ENCODE measurements at places on chromosomes 2 and 18.

DNA sequence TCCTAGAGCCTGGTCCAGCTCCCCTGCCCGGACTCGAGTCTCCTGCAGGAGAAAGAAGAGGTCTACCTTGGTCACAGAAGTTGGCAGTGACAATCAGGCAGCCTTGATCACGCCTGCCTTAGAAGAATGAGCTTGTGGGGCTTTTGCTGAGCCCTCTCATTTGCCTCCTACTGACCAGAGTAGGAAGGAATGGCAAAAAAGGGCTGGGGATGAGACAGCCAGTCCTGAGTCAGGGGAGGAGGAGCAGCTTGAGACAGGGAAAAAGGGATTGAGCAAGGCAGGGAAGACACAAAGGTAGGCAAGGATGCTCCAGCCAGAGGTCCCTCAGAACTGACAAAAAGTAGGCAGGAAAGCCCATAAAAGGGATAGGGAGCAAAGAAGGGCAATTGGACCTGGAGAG is 6.0 kb downstream of the WDR54 start:
- no peak for DNase-seq

GRCh38 chr2:229673676-229674075 is 40.7 kb downstream of the DNER start:
- DNase-seq = no peak

DNA sequence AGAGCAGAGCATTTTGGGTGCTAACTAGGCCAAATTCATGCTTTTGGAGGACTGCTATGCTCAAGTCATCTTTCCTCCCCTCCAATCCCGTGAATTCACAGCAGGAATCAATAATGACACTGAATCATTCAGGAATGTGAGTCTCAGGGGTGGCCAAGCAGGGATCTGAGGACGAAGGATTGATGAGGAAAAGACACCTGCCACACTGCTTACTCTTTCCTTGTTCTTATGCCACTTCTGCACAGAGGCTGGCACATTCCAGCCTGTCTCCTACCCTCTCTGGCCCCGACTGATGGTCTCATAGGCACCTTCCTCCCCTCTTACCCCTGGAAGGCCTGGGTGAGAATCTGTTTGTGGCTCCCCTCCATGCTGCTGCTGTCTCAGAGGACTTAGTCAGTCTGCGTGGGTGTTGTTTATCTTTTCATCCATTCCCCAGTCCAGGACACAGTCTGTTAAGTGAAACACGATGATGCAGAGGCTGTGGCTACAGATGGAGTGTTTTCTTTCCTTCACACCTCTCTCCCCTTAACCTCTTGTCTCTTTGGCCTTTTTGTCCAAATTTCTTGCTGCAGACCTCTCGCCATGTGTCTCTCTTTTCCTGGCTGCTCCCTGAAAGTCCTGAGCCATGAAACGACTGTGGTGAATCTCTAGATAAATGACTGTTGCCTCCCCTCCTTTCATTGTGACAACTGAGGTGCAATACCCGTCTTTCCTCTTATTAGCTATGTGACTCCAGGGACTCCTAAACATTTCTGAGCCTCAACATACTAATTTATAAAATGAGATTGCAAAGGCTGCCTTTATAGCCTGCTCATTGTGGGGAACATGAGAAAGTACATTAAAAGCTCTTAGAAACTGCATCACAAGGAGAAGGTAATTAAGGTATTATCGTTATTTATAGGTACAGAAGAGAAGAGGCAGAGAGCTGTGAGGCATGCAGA is 86.9 kb downstream of the RDH14 start:
- DNase-seq = no peak

- DNase-seq = no peak
Measured at GRCh38 chr2:169715379-169716237, 18.0 kb upstream of the KLHL23 start.

DNA sequence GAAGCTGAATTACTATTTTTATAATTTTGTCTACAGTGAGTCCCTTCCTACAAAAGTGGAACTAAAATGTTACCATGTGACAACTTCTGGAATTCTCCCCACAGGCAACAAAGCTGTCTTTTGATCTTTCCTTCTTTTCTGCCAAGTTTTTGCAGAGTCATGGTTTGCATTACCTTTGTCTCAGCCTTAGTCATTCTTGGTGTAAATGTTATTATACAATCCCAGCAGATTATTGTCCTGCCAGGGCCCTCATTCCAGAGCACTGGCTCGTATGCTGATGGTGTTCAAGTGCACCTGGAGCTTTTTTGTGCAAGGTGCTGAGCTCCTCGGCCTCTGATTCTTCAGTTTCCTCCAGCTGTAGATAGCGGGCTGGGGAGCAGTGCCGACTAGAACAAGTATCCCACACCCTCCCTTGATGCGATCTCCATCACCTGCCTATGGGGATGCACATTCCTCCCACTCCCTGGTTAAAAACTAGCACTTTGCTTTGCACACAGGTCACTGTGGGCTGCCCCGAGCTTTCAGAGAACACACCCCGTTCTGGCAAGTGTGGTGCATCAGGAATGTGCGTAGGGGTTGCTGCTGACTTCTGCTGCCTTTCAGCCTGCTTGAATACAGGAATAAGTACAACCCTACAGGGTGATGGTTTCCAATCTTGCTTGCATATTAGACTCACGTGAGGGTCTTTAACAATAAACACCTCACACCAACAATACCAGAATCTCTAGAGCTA is 263.6 kb downstream of the RNF144A start:
- no peak for DNase-seq

DNA sequence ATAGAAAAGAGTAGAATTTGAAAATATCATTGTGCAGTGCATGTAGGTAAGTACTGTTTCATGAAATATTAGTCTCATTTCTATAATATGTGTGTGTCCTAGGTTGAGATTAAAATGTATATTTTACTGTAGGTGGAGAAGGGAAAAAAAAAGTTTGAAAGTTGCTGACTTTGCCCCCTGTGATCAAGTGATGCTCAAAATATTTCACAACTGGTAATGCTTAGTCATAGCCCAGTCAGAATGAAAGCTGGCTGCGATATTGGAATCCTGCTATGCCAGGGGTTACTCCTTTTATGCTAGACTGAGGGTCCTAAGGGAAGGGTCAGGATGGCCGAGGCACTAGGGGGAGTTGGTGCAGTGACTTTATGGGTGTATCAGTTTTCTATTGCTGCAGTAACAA is 19.5 kb upstream of the CFAP36 start:
- DNase-seq = no peak

DNA sequence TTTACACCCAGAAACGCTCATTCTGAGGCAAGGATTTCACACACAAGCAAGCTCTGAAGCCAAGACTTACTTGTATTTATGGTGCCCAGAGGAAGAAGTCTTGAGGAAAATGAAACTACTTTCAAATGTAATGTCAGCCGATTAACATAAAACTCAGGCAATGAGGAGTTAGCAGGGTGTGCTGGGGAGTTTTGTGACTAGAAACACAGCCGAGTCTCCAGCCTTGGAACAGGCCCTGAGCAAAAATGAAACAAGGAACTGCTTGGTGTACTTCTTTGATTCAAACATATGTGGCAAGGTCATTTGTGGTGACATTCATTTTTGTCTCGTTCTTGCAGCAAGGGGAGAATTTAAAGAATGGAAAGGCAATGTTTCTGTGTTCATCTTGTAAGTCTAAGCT is 4.5 kb downstream of the DYTN start:
- DNase-seq = no peak

DNA sequence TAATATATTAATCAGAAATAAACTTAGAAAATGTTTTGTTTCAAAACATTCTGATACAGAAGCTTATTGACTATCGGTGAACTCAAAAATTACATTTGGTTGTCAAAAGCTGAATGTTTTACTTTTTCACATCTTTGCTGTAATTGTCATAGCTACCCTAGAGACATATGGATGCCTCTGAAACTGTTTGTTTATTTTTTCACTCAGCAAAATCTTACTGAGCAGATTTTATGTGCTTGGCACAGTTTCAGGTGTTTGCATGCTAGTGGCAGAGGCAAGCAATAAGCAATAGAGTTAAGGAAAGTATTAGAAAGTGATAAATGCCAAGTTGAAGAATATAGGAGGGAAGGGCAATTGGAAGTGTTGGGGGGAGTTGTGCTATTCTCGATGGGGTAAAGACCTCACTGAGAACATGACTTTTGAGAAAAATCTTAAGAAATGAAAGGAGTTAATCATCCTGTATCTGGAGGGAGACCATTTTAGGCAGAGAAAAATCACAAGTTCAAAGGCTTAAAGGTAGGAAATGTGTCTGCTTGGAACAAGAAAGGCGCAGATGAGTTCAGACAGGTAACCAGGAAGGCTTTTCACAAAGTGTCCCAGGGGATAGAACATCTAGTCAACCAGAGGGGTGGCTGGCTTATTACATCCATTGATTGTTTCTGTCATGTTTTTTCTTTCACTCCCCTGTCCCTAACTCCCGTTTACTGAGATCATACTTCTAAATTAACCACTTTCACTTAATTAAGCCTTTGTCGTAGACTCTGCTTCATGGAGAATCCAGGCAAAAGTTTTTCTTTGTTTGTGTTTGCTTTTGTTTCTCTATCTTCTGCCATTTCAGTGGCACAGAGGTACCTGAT is 27.2 kb upstream of the COBLL1 start:
- no peak for DNase-seq

DNA sequence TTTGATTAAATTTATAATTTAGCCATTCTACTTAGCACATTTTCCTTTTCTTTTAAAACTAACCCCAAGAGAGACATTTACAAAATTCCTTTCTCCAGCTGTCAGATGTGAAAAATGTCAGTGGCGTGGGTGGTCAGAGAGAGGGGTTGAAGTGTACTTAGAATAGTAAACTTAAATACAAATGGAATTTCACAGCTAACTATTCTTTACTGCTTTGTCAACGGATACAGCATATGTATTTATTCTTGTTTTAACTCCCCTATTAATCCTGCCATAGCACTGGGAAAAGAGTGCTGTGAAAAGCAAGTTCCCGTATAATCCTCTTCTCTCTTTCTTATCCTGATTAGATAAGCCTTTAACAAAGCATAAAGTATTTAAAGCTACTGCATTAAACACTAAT is 191.4 kb upstream of the CHAC2 start:
- no peak for DNase-seq

- no peak for DNase-seq
Measured at GRCh38 chr18:9478545-9478944, 3.2 kb downstream of the RALBP1 start.

GRCh38 chr18:5166606-5167280 is 30.3 kb downstream of the AKAIN1 start:
- DNase-seq = no peak

GRCh38 chr2:219522111-219523030 is 8.1 kb downstream of the ASIC4 start:
- peak; percentile 35 for DNase-seq

DNA sequence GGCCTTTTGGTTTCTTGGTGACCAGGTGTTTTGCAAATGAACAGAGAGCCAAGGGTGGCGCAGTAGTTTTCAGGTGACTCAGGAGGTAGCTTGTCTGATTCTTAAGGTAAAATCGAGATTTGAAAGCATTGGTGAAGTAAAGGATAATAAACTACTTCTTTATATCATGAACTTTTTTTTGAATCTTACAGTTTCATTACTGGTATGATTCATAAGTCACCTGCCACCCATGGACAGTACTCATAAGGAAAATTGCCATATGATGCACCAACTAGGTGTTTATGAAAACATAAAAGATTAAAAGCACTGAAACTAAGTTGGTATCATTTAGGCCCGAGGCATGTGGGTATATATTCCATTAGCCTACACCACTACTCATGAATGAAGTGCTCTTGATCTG is 84.1 kb upstream of the MGAT5 start:
- no peak for DNase-seq

DNA sequence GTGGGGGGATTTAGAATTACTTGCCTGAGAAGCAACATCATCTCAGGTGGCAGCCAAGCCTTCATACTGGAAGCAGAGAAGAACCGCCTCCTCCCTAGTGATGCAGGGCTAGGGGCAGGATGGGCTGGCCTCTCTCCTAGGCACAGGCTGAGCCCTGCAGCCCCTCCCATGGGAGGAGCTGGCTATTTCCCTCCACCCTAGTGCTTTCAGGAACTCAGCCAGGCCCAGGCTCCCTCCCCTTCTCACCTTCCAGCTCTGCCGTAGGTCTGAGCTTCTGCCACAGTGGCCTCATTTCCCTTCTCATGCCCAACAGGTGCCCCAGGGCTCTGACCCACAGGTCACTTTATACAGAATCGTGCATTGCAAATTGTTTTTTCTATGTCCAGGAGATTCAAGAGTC is 31.0 kb downstream of the CENPA start:
- DNase-seq = no peak

DNA sequence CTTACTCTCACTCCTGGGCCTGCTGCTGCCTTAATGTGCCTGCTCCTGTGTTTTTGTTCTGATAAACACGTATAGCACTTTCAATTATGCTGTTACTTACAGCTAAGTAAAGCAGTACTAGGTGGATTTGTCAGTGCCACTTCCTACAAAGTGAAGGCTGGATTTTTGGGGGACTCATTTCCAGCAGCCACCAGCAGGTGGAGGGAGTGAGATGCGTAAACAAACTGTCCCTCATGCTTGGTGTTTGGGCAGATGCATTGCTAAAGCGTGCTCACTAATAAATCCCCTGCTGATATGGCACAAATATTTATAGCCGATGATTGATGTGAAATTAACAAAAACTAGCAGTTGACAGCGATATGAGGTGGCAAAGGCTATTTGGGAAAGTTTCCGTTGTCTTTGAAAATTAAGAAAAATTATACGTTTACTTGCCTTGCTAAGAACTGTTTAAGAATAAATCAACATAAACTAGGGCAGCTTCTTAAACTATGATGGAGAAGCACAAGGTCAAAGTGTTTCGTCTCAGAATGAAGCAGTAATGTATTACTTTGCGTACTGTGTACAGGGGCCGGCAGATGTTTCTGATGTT is 101.7 kb downstream of the AGAP1 start:
- DNase-seq = peak; percentile 45

GRCh38 chr2:168614172-168615018 is 158.3 kb downstream of the CERS6 start:
- DNase-seq = no peak

GRCh38 chr2:231713730-231714638 is 5.7 kb downstream of the PTMA start:
- peak; percentile 48 for DNase-seq

- no peak for DNase-seq
Measured at GRCh38 chr2:149353421-149353820, 23.0 kb downstream of the LYPD6 start.

DNA sequence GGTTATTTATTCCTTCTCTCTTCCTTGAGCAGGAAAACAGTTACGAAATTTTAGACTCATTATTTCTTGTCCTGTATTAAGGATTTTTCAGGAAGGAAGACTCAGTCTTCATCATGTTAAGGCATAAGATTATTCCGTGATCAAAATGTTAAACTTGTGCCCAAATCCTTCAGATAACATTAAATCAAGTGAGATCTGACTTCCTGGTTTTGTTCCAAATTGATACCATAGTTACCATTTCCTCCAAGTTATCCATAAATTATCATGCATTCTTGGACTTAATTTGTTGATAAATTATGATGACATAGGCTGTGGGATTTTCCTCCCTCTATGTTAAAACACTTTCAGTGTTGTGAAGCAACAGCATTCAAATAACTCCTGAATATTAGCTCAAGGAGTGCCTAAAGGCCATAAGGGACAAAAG is 31.9 kb downstream of the EFEMP1 start:
- DNase-seq = no peak

- no peak for DNase-seq
Measured at GRCh38 chr18:2303517-2304238, 267.6 kb downstream of the METTL4 start.

- no peak for DNase-seq
Measured at GRCh38 chr2:158725441-158725891, 69.7 kb upstream of the DAPL1 start.

Data from caudate nucleus (tissue), 63 donors.